ENCODE measurements at places on chromosomes 7 and 10.

DNA sequence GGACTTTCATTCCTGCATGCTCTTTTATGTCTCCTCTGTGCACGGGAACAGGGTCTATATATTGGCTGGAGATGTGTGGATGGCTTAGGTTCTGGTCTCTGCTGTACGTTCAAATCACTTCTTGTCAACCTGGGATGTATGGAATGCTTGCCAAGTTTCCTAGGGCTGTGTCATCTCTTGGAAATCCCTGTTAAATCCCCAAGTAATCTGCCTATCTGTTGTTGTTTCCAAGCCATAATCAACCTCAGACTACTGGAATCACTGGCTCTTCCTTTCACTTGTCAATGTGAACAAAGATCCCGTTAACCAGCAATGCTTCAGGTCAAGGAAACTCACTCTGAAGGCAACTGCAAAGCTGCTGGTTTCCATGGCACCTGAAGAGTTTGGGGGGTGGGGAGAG, 93.3 kb upstream of the FAM171A1 start:
- no peak for DNase-seq

DNA sequence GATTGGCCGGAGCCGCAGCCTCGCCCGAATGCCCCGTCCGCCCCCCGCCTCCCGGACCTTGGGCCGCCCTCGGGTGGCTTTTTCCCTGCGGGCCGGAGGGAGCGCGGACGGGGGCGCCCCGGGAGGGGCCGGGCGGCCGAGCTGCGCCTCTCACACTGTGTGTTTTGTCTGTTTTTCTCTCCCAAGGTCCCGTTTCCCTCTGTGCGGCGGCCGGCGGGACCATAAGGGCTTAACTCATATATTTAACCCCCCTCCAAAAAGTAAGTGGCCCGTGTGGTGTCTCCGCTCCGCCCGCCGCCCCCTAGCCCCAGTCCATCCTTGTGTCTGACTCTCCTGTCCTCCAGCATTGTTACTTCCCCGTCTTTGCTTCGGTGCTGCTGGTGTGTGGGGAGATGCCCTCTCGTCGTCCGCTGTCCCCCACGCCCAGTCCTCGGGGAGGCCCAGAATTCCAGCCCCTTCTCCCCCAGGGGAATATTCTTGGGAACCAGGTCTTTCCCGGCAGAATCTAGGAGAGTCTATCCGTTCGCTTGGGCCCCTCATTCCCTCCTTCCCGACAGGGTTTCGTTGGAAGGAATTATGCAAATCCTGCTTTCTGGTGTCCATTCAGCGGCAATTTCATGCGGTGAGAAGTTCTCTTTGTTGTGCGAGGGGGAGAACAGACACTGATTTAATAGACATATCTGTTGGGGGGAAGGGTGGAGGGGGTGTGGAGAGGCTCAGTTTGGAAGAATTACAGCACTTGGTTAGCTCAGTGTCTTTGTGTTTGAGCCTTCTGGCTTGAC, 1.3 kb downstream of the LCOR start:
- DNase-seq, result peak; percentile 36

DNA sequence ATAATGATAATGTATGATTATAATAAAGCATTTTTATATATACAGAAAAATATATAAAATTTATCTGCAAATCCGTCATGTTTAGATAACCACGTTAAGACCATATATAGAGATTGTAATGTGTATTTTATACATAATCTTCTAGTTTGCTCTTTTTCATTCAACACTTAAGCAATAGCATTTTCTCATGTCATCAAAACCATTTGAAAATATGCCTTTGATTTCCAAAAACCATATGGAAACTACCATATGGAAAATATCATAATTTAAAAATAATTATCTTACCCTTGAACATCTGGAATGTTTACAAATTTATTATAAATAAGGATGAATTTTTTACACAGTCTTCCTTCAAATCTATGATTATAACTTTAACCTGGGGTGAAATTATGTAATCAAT, 250.4 kb upstream of the NPSR1 start:
- DNase-seq, result no peak

GRCh38 chr7:133102276-133103060, 20.6 kb upstream of the CHCHD3 start:
- DNase-seq, result no peak
